ENCODE measurements at places on chromosomes 11 and 22.

DNA sequence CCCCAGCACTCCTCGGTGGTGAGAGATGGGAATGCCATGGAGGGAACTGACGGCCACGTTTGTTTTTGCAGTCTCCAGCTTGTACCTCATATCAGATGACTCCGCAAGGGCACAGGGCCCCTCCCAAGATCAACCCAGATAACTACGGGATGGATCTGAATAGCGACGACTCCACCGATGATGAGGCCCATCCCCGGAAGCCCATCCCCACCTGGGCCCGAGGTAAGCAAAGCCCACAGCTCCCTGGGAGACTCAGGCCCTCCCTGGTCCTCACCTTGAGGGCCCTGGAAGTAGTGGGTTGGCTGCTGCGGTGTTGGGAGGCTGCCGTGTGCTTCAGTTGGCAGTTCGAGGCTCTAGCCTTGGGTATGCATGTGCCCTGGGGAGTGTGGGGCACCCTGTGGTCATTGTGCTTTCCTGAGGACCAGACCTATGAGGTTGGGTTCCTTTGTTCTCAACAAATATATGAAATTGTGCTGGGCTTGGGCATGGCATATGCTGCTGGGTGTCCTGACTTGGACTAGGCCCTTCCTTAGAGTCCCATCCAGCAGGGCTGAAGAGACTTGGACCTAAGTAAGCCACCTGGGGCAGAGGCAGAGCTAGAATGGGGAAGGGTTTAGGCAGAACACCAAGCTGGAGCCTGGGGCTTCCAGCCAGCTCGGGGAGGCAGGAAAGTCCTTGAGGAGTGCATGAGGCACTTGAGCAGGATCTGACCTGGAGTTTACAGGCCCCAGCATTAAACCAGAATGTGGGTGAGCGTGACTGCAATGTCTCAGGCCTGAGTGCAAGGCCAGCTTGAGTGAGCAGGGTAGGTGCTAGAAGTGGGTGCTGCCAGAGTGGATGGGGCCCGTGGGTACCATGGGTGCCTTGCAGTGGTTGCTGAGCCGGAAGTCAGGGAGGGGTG, 26.4 kb downstream of the INCENP start:
- no peak for DNase-seq

GRCh38 chr11:87431392-87431791, 393.7 kb downstream of the TMEM135 start:
- DNase-seq, result no peak

DNA sequence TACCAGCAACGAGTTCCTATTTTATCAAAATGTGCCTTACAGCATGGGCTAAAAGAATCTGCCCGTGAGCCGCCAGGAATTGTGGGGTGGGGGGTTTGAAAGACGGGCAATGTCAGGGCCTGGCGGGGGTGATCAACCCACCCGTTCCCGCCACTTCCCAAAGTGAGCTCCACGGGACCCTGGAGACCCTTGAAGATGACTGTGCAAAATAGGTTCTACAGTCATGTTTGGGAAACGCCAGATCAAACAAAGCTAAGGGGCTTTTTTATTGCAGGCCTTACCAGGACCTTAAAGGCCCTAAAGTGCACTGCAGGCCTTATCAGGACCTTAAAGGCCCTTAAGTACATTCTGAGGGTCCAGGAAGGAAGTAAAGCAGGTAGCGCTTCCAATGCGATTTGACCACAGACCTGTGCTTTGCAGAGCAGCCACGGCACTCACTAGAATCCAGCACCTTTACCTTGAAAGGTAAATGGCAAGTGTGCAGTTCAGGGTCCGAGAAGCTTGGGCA, 404.1 kb downstream of the SHANK2 start:
- no peak for DNase-seq

GRCh38 chr11:33829430-33830141, 55.3 kb upstream of the FBXO3 start:
- no peak for DNase-seq

DNA sequence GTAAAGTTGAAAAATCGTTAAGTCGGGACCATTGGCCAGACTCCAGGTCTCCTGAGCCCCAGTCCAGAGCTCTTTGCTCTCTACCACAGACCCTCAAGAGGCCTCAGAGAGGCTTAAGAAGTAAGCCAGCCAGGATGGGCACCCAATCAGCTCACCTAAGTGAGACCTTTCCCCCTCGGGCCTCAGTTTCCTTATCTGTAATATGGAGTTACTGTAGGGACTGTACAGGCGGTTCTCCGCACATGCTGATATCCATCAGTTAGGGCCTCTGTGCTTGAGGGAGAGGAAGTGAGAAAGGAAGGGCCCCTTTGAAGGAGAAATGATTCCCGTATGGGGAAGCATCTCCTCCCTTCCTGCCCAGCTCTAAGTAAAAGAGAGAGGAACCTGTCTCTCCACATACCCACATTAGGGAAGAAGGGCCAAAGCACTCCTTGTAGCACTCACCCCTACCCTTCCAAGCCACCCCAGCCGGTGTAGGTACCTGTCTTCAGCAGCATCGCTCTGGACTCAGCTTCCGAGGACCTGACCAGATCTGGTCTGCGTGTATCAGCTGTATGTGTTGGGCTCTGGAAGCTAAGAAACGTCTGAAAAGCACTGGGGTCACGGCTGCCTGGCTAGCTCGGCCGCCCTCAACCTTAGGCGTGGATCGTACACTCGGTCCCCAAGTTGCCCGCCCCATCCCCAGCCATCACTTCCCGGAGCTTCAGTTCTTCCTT, 653 bp downstream of the NAGA start:
- DNase-seq, result no peak

DNA sequence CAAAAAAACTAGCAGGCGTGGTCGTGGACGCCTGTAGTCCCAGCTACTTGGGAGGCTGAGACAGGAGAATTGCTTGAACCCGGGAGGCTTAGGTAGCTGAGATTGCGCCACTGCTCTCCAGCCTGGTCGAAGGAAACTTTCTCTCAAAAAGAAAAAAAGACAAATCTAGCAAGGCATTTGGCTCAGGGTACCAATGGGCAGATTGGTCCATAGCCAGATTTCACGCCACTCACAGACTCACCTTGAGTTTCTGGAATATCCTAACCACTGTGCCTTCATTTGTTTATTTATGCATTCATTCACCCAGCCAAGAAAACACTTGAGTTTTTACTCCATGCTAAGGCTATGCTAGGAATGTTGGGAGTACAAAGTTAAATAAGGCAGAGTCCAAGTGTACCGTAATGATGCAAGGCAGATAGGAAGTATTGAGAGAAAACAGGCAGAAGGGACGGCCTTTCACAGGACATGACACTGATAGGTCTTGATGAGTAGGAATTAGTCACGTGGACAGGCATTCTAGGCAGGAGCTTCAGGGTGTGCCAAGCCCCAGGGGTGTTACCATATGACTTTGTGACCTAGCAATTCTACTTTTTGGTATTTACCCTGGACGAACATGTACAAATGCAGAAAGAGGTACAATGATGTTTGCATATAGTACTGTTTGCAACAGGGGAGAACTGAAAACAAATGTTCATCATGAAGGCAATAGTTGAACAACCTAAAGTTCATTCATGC, 3.0 kb upstream of the PACSIN3 start:
- DNase-seq, result no peak

- no peak for DNase-seq
Observed at GRCh38 chr11:45651156-45651555, 14.3 kb downstream of the CHST1 start.

DNA sequence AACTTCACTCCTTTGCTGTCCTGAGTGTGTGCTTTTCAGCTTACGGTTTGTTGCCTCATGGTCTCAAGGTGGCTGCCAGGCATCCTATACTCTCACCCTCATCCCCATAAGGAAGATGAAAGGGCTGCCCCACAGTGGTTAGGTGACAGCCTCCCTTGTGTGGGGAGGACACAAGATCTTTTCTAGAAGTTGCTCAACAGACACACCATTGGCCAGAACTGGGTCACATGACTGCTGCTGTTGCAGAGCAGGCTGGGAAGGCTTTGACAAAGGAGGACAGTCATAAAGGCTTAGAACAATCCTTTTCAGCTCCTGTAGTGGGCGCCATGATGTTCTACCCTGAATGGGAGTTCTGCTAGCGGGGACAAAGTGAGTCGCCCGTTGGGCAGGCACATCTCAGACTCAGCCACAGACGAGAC, 69.7 kb upstream of the RASD2 start:
- DNase-seq, result no peak

Data from activated naive CD8-positive, alpha-beta T cell treated with anti-CD3 and anti-CD28 coated beads, Interleukin-2, amount 50 U/mL, for 16 hours (primary cell).